ENCODE measurements at places on chromosomes 5 and 9.

DNA sequence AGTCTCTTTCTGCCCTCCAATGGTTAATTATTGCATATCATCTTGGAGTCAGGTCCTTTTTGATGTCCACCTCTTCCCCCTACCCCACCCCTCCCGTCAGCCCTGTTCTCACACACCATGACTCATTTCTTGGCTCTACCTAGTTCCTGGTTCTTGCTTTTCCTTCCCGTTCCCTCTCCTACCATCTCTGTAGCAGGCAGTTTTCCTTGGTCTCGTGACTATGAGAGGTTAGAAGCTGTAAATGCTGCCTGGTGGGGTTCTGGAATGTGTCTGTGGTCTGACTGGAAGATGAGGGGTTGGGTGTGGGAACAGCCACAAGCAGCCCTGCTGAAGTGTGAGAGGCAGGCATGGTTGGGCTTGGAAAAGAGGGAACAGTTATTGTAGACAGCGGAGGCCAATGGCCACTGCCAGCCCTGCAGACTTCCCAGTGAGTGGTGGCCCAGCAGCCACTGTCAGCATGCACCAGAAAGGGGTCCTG, 18.2 kb downstream of the SLC22A5 start:
- no peak for DNase-seq

DNA sequence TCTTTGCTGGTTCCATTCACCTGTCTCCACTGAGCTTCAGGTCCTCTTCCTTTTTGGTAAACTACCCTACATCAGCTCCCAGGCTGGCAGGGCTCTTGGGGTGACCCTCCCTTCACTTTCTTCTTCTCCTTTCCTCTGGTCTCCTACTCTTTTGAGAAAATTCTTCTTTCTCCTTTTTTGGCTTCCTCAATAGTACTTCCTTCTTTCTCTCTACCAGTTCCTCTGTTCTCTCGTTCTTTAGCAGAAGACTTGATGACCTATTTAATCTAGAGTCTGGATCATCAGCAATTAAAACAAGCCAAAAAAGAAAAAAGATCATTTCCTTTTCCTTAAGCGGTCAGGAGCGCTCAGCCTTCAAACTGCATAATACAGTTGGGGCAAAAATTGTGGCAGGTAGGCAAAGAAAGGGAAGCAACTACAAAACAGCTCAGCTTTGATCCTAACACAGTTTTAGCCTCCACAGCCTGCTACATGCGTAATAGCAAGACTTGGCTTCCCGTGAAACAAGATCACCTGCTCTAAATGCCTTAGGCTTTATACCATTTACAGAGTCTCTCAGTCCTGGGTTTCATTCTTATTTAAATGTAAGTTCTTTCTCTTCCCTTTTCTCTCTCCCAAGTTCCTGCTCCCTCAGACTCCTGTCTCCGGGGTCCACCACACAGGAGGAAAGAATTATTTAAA, 14.0 kb upstream of the GSN start:
- DNase-seq, result no peak

GRCh38 chr9:136940526-136941230, 3.9 kb downstream of the FBXW5 start:
- DNase-seq, result no peak

DNA sequence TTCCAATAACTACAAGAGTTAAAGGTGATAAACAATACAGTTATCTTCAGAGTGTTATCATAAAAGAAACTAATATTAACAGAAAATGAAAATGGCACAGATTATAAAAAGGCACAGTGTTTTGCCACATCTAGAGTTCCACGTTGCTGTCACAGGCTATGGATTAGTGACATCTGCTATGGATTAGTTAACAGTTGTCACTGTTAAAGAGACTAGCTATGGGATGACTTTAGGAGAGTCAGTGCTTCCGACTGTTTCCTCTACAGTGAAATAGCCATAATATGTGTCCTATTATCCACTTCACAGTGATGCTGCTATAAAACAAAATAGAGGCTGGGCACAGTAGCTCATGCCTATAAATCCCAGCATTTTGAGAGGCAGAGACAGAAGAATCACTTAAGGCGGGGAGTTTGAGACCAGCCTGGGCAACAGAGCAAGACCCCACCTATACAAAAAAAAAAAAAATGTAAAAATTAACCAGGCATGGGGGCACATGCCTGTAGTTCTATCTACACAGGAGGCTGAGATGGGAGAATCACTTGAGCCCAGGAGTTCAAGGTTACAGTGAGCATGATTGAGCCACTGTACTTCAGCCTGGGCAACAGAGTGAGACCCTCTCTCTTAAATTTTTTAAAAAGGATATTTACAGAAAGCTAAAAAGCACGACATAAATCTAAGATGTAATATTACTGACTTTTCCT, 19.7 kb downstream of the MAPKAP1 start:
- no peak for DNase-seq

- no peak for DNase-seq
Observed at GRCh38 chr5:6436715-6437331, 11.8 kb upstream of the UBE2QL1 start.

- no peak for DNase-seq
Observed at GRCh38 chr5:38527475-38527874, 29.0 kb downstream of the LIFR start.

DNA sequence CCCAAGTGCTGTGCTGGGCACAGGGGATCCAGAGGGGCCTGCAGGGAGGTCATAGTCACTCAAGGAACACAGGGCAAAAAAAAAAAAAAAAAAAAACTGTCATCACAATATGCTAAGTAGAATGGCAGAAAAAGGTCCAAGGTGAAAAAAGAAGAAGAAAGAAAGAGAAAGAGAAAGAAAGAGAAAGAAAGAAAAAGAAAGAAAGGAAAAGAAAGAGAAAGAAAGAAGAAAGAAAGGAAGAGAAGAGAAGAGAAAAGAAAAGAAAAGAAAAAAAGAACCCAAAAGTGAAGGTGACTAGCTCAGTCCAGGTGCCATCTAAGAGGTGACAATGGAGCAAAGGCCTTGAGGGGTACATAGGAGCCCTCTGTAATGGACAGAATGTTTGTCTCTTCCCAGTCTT, 73.9 kb downstream of the PDE6A start:
- DNase-seq, result no peak

GRCh38 chr9:86842573-86842972, 104.7 kb downstream of the GAS1 start:
- no peak for DNase-seq

DNA sequence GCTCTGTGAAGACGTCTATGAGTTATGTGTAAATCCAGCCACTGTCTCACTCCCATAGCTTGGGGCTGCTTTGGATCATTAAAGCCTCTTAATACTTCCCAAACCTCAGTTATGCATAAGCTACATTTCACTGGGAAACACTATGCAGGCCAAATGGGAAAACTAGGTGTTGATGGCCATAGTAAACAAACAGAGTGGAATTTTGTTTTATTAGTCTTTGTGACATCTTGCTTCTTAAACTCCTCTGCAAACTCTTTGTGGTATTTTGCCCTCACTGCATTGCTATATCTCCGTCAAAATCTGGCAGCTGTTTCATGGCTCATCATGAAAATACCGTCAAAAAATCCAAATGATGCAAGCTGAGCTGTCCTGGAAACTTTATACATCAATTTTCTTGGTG, 167.2 kb upstream of the HMHB1 start:
- no peak for DNase-seq

DNA sequence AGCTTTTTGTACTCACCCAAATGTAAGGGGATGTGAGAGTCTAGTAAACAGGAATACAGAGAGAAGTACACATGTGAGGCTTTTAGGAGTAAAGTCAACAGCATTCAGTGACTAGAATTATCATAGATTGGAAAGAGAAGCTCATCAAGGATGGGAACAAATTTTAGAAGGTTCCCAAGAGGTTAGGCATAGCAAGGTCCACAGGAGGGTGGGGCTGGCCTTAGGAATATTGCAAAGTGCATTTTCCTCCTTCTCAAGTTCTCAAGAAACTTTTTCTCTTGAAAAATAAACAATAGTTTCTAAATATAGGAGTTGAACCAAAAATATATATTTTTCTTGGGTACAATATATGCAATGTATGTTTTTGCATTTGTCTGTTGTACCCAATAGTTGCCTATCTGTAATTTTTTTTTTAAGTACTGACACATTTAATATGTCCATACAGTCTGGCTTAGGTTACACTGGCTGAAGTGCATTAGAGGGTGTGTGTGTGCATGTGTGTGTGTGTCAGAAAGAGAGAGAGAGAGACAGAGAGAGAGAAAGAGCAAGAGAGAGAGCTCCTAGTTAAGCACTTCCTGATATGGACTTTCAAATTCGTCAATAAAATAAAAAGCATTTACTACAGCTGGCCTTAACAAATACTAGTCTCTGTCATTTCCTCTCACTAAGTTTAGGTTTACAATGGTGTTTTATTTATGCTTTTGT, 62.2 kb downstream of the SNX18 start:
- no peak for DNase-seq

- no peak for DNase-seq
Observed at GRCh38 chr5:162372256-162372655, 304.7 kb downstream of the GABRG2 start.

GRCh38 chr9:106588626-106589025, 274.3 kb upstream of the ZNF462 start:
- DNase-seq, result no peak

DNA sequence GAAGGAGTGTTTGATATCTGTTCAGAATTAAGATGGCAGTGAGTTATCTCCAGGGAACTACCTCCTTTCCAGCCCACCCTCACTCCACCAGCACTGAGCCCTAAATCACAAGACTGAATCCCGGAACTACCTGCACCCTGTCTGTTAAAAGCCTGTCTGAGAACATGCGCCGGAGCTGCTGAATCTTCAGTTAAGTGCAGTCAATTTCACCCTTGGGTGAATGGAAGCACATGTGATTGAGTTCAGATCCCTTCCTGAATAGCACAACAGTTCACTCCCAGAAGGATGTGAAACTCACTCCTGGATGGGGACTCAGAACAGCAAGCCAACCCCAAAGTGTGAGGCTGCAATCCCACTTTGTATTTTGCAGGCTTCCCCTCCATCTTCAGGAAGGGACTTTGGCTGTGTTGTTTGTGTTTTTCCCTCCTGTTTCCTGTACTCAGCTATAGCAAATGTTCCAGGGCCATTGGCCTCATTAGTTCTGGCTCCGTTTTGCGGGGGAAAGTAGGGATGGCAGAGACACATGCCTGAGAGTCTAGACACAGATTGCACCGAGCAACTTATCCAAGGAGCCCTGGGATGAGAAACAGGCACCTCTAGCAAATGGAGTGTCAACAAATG, 43.4 kb downstream of the DPYSL3 start:
- no peak for DNase-seq

- no peak for DNase-seq
Observed at GRCh38 chr5:40972434-40972833, 63.1 kb downstream of the C7 start.

DNA sequence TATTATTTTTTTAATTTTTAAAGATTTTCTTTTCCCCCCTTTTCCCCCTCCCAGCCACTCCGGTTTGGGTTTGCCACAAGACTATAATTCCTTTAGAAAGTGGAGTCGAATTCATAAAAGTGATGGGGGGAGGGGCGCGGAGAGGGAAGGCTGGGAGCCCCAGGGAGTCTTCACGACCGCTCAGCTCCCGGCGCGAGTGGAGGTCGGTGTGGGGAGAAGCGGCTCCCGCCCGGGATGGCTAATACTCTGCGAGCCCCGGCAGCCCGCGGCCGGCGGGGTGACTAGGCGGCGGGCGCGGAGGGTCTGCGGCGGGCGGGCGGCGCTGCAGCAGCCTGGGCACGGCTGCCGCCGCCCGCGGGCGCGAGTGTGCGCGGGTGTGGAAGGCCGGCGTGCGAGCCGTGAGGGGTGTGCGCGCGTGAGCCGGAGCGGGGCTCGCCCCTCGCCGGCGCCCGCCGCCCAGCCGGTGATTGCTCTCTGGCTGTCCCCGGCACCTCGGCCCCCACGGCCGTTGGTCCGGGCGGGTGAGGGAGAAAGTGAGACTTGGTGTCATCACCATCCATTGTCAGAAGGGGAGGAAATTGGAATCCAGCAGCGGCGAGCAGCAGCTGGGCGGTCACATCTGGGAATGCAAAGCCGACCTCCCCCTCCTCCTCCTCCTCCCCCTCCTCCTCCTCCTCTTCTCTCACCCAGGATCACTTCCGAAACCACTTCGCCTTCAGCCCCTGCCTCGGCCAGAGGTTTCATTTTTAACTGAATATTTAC, at the start of gene PARP8:
Gene PARP8 (plus strand): TSS at position 377 of the 762 bp plus-strand sequence. CDS start 459 bp downstream, outside the sequence.
- peak; percentile 34 for DNase-seq

DNA sequence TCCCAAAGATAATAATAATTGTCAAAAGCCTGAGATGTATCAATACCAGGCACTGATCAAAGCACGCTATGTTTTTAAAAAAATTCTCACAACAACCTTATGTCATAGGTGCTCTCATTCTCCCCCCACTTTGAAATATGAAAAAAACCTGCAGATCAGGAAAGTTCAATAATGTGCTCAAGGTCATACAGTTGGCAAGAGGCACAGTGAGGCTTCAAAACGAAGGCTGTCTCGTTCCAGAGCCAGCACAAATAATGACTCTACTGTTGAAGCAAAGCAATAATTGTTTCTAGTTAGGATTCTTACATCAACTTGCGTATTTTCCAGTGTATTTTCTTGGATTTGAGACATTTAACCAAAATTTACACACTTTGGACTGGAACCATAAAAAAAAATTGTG, 88.3 kb downstream of the RAB3C start:
- DNase-seq, result no peak

DNA sequence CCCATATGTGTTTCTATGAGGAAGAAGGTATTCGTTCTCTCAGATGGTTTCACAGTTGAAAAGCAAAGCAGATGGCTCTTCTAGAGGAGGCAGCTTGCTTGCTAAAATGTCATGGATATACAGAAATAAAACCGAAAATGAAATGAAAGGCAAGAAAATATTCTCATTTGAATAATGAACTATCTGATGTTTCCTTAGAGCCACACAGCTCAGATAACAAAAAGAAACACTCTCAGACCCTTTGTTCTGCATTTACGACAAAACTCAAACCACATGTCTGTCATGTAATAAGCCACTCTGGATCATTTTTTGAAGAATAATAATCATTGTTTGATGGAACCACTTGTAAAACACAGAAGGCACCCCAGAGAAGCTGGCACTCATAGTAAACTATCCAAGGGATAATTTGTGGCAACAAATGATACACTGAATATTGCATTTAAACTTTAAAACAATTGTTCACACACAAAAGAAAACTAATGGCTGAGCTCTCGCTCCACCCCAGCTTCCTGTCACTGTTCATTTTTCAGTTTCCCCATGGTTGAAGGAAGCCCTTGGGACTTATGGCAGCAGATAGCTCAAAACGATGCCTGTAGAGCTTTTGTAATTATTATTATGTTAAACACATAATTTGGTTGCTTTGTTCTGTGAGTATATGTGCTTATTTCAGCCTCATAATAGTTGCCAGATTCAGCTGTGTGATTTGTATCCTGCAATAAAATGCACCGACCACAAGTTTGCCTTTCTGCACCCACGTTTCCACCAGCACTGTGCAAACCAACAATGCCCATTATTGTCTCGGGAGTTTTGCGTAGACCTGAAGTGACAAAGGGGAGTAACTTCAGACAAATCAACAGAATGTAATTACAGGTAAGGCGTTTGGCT, 256.0 kb downstream of the TMEM167A start:
- DNase-seq, result peak; percentile 9

GRCh38 chr9:105306351-105307140, 62.1 kb downstream of the SLC44A1 start:
- DNase-seq, result no peak
